Activated CD4-positive, alpha-beta T cell treated with anti-CD3 and anti-CD28 coated beads for 36 hours (primary cell): ENCODE measurements at places on chromosomes 3 and 15. TPM values are rescaled to one million over a fixed set of nuclear protein-coding genes. Genes with fewer than 3 reads are reported as not detected.
A peak's percentile ranks its signal among the peaks of the same experiment; 100 is the strongest.

GMNC gene
- total RNA-seq: not detected

CCPG1 gene
- 12.2 TPM for total RNA-seq

CX3CR1 gene
- 0.14 TPM for total RNA-seq

- DNase-seq: no peak
Measured at GRCh38 chr3:114794894-114795630, 352.0 kb downstream of the ZBTB20 start.

DNA sequence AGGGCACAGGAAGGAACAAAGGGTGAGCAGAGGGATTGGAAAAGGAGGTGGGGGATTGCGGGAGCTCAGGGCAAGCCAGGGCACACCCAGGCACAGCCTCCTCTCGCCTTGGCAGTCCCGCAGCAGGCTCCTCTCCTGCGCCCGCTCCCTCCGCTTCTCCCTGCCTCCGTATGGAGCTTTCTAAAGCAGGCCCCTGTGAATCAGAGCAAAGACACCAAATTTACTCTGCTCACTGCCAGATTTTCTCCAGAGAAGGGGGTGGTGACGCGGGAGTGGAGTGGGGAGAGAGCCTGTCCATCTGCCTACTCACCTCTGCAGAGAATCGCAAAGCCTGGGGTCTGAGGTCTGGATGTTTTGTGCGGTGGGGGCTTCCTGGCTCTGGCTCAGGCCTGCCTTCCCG, 20.0 kb downstream of the ATP2B2 start:
- no peak for DNase-seq

DNA sequence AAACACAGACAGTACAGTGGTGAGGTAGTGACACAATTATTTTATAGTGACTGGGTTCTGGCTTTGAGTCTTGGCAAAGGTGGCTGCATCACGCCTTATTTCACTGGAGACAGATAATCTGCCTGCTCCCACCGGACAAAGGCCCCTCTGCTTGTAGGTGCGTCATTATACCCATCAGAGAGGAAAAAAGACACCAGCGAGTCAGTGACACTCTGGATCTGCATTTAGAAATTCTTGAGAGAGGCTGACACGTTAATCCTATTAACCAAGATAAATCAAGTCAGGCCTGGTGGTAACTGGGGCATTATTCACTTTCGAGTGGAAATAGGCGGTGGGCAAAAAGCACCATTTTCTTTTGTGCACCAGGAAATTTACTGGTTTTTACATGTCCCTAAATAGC, 76.2 kb downstream of the NR2F2 start:
- DNase-seq: no peak

- peak; percentile 30 for DNase-seq
Measured at GRCh38 chr3:194326192-194326967, 24.7 kb downstream of the CPN2 start.

- no peak for DNase-seq
Measured at GRCh38 chr3:182349051-182349450, 444.3 kb upstream of the ATP11B start.

DNA sequence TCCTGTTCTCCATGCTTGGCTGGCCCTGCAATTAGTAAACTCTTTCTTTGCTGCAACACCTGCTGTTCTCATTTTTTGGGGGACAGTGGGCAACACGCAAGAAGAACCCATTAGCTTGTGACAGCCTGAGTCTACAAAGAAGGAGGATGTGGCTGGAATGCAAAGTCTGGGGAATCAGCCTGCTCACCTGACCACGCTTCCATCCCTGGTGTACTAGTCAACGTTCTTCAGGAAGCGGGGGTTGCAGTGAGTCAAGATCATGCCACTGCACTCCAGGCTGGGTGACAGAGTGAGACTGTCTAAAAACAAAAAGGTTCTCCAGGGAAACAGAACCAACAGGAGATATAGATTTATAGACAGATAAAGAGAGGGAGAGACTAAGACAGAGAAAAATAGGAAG, 27.7 kb upstream of the KBTBD12 start:
- DNase-seq: no peak
